ENCODE measurements at places on chromosomes 2 and 18.

DNA sequence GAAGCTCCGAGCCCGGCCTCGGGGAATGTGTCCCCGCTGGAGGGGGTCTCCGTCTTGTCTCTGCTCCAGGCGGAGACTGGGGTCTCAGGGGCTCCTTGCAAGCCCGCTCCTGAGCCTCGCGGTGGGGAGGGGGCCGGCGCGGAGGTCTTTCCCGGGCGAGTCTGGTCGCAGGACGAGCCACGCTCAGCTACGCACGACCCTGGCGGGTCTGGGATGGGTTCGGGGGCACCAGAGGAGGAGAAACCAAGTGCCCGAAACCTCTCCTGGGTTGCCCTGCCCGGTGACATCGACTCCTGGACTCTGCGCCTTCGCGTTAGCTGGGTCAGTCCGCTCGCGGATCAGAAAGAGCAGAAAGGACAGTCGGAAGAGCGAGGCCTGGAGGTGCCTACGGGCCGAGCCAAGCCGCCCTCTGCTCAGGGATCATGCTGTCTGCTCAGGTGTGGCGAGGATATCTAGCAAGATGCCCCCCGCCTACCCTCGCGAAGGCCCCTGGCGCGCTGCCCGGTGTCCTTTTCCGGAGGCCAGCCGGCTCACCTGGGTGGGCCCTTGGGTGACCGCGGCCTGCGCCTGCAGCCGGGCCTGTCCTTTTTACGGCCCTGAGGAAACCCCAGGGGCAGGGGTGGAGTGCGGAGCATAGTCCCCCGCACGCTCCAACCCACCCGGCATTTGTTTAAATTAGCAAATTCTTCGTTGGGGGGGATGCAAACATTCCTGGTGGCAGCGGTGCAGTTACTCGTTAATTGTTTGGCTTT is 58.7 kb downstream of the SNORC start:
- DNase-seq, result no peak

GRCh38 chr2:121066526-121066925 is 218.5 kb downstream of the TFCP2L1 start:
- DNase-seq, result no peak

- no peak for DNase-seq
These were observed 160.7 kb downstream of the ALPK2 start for GRCh38 chr18:58468191-58468590.

- no peak for DNase-seq
These were observed 94.7 kb upstream of the CDKL4 start for GRCh38 chr2:39338502-39338901.

DNA sequence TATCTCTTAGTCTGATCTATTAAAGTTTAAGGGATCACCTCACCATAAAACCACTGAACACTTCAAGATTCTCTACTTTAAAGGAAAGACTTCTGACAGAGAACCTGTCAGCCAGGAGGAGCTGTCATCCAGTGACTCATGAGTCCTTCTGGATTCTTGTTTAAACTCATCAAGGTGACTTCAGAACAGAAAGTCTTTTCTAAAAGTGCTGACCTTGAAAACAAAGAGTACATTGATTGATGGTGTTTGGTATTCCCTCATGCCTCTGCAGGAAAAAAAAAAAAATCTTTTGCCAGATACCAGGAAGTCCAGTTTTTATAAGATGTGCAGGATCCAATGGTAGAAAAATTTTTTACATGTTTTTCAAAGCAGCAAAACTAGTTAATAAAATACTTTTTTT is 12.3 kb downstream of the DSG2 start:
- no peak for DNase-seq

DNA sequence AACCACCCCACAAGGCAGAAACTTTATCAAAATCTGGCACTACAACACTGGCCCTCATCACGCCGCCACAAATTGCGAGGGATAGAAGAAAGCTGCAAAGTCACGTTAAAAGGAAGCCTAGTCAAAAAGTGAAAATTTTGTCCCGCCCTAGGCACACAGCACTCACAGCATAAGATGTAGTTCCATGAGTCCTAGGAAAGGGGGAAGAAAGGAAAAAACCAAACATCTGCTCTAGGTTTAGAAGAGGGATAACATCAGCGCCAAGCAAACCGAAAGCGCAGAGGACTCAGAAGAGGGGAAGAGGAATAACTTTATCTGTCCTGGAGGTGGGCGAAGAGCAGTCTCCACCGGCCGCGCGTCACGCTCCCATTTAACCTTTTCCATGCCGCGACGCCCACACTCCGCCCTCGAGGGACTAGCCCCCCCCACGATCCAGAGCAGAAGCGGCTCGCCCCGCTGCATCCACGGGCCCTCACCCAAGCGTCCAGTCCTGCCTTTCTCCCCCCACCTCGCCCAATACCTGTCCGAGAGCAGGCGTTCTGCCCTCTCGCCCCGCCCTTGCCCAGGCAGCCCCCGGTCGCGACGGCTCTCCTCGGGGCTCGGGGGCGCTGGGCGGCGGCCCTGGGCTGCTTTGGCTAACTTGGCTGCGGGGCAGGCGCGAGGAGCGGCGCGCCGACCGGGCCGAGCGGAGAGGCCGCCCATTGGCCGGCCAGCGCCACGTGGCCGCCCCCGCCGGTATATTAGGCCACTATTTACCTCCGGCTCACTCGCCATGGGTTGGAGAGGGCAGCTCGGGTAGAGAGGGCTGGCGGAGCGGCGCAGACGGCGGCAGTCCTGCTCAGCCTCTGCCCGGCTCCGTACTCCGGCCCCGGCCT is at the start of gene HOXD1:
Gene HOXD1 (plus strand): TSS at position 770 of the 875 bp plus-strand sequence. CDS start 134 bp downstream, outside the sequence.
- no peak for DNase-seq

GRCh38 chr2:218289639-218290315 is 2.5 kb downstream of the TMBIM1 start:
- no peak for DNase-seq

DNA sequence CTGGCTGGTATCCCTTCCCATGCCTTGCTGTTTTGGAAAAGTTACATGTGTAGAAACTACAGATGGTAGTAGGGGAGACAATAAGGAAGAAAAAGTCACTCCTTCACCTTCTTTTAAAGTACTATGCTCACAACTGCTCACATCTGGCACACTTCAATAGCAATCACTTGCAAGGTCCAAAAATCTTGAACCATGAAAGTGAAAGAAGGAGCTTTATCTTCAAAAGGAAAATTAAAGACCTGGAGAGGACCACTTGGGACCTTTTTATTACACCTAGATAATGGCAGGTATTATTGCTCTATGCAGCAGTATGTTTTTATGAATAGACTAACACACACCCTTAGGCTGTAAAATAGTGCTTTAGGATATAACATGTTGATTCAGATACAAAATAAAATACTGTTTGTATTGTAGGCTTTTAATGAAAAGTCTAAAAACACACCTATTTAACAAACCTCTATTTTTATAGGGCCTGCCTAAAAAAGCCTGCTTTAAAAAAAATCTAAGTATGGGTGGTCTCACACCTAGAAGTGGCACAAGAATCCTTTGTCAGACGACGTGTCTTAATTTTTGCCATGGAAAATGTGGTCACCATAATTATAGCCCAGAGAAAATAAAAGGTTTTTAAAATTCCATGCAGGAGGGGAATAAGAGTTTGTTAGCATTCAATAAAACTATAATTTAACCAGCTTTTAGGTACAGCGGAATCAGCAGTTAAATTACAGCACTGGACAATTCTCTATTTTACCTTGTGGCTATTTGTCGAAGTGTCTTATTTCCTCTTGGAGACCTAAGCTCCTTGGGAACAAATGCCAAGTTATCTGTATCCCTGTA is 124.0 kb downstream of the BCL2 start:
- no peak for DNase-seq

- DNase-seq, result no peak
These were observed 71.4 kb downstream of the KCMF1 start for GRCh38 chr2:85042330-85042729.

DNA sequence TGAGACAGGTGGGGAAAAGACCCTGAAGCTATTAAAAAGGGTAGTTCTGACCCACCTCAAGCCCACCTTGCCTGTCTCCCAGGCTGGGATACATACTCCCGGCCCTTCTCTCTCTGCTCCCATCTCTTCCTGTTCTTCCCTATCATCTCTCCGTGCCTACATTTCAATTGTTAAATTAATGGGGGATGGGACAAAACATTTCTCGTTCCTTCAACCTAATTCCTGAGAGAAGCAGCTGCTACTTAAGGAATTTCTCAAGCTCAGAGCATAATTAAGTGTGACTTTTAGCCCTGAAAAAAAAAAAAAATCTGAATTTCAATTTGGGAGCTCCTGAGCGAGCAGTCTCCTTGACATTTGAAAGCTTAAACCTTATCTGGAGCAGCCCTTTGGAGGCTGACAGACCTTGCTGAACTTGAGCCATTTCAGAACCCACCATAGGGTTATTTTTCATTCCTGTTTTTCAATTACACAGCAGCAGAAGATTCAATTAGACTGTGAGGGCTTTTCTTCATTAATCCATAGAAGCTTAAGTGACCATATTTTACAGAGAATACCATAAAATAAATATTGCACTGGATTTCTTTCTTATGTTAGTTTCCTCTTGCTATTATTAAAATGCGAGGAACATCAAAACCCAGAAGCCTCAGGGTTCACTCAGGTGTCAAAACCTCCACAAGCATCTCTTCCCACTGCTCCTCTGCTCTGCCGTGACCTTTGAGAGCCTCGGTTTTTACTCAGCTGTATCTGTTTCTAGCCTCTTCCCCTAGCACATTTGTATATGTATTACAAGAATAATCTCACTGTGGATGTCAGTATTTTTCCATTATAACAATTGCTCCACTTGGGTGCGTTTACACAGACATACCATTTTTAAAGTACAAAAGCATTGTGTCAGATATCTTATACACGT is 125.7 kb downstream of the B3GNT2 start:
- no peak for DNase-seq

GRCh38 chr18:11322716-11323115 is 173.3 kb upstream of the PIEZO2 start:
- no peak for DNase-seq

- no peak for DNase-seq
These were observed 11.9 kb upstream of the ADAM23 start for GRCh38 chr2:206431439-206431838.

DNA sequence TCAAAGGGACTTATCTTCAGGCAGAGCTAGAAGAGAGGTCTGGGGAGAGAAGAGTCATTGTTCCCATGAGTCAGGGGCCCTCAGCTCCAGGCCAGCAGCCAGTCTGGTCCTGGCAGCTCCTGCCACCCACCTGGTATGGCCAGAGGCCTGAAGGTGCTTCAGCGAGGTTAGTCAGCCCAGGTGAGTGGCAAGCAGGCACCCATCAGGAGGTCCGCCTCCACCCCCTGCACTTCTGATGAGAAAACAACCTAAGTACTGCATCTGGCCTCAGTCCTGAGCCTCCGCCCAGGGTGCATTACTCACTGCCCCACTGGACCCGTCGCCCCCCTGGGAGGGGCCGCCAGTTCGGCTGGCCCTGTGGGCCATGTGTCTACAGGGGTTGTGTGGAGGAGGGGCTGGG is 130.2 kb downstream of the INHBB start:
- no peak for DNase-seq

DNA sequence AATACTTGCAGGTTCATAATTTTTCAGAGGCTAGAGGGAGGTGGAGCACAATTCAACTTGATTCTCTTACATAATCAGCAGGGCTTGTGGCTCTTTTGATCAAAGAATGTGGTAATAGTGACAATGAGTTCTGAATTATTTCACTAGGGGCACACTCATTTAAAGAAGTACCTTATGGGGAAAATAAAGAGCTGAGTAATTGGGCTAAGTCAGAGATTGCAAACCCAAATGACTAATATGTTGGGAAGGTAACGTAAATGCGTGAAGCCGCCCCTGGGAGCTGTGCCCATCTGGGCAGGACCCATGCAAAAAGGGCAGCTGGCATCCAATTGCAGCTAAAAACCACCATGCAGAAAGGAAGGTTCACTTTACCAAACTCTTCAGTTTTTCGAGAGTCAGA is 35.3 kb downstream of the NCKAP5 start:
- no peak for DNase-seq

DNA sequence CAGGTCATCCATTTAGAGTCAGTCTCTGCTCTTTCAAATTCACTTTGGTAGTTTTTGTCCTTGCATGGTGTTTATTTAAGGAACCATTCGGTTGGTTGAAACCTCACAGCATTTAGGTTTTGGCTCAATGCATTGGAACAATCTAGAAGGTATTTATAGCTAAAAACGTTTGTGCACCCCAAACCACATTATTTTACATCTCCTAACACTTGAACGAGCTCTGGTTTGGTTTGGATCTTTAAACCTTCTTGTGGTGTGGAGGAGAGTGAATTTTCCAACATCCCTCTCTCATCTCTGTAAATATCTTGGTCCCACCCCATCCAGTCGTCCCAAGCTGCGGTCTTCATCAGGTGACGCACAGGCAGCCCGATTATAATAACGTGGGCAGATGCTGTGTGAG is 287.9 kb downstream of the LPIN1 start:
- no peak for DNase-seq

DNA sequence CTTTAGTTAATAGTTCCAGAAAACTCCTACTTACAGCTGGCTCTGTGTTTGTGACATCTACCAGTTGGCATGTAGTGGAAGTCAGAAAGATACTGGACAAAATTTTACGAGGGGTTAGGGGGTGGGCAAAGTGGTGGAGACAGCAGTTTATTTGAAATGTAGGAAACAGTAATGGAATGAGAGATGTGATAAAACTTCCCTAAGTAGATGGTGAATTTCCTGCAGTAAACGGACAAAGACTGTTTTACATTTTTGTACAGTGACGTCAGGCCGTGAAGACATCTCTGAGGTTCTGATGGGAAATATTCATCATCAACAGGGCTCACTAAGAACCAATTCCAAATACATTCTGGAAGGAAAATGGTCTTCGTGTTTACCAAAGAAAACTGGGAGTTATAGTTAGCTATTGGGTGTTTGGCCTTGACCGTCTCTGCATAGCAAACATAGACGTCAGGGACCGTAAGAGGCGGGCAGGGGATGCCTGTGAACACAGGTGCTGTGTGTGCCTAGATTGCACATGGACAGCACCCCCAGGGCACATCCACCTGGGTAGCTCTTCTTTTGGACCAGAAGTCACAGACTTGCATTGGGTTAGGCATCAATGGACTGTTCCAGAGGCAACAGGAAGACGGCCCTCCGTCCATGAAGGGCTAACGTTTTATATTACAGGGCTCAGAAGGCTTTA is 131.5 kb downstream of the ZNF516 start:
- DNase-seq, result no peak

DNA sequence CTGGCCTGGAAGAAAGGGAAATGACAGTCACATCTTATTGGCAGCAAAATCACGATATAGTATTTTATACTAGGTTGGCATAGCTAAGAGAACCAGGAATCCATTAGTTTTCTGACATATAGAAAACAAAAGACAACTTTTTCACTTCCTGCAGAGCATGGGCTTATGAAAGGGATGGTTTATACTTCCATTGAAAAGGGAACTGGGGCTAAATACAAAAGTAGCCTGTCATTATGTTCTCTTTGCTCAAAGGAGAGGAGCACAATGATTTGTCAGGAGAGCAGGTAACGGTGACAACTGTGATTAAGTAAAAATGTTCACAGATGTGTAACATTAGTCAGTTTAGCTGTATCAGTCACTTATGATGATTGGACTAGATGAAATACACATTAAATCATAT is 46.4 kb downstream of the SLC25A12 start:
- no peak for DNase-seq

- DNase-seq, result no peak
These were observed 622.3 kb downstream of the ADCYAP1 start for GRCh38 chr18:1526991-1527390.

DNA sequence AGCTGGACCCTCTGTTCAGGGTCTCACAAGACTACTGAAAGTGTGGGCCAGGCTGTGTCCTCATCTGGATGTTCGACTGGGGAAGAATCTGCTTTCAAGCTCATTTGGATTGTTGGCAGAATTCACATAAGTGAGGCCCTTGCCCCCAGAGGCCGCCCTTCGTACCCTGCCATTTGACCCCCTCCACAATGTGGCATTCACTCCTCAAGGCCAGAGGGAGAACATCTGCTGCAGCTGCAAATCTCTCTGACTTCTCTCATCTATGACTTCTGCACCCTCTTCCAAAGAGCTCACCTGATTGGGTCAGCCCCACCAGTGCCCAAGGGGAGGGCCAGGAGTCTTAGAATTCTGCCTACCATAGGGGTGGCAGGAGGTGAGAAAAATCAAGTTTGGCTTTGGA is 3.9 kb upstream of the CNDP2 start:
- DNase-seq, result no peak
